ENCODE measurements at places on chromosomes 4 and X.

DNA sequence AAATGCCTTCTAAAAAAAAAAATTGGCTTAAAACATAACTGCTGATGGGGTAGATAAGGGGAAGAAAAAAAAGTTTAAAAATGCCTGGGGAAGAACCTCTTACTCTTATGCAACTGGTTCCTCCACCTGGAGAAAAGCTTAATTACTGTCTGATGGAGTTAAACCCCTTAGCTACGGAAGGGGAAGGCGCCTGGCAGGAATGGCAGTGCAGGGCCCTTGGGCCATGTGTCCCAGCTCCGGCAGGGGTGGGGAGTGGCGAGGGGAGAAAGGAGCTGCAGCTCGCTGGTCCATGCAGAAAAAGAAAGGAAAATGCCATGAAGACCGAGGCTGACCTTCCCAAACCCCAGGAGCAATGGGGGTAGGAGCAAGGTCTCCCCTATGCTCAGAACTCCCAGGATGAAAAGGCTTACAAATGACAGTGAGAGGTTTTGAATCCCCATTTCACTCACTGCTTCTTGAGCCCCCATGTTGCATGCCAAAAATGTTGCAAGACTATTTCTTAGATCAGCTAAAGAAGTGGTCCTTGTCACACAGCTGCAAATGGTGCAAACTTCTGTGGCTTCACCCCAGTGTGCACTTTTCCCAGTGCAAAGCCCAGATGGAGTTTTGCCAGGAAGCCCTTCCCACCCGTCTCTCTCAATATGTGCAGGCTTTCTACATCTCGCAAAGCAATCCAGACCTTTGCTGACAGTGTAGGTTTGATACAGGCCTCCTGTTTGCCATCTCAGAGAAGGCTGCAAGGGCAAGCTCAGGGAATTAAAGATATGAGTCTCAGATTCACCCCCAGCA is 204.8 kb upstream of the CT83 start:
- no peak for DNase-seq

DNA sequence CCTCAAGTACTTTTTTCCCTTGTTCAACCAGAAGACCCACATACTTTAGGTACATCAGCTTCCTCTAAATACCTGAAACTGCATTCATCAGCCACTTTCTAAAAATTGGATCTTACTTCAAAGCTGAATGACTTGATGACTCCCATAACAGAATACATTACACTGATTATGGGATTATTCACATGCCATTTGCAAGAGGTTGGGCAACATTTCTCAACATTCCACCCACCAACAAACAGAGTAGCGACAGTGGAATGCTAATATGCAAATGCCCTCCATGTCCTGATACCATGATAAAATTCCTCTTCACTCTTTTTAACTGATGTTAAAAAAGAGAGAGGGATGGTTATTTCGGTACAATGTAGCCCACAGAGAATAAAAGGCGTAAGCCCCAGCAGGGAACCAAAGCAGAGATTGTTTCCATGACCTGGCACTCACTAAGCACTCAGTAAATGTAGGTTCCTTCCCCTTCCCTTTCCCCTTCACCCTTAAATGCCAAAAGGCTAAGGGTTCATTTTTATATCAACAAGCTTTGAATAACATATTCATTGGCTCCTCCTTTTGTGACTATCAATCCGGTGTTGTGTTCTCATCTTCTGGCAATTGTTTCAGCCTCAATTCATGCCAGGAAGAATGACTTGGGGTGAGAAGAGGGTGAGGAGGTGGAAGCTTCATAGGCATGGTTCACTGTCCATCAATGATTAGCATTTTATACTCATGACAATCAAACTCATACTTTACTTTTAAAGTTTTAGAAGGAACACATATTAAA is 317.2 kb downstream of the DHX15 start:
- DNase-seq = peak; percentile 16

DNA sequence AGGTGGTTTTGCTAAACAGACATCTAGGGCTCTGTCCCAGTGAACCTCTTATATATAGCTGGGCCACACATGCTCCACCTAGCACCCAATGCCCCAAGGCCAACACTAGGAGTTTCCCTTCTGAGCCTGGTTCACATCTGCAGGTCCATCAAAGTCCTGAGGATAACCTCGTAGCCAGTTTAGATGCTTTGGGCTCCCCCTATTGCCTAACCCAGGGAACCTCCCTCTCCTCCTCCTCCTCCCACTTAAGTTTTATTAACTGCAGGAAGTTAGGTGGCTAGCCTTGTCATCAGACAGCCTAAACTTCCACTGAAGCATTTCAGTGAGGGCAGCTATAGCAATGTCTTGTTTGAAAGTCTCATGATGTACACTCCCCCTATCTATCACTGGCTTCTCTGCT is 88.0 kb downstream of the GUCY2F start:
- DNase-seq = no peak

- no peak for DNase-seq
These were observed 356.6 kb downstream of the GUCY2F start for GRCh38 chrX:109125304-109125703.
